Large intestine (tissue), 12 donors: ENCODE measurements at places on chromosomes 3 and 15. TPM values are rescaled to one million over a fixed set of nuclear protein-coding genes. Genes with fewer than 3 reads are reported as not detected.

DNA sequence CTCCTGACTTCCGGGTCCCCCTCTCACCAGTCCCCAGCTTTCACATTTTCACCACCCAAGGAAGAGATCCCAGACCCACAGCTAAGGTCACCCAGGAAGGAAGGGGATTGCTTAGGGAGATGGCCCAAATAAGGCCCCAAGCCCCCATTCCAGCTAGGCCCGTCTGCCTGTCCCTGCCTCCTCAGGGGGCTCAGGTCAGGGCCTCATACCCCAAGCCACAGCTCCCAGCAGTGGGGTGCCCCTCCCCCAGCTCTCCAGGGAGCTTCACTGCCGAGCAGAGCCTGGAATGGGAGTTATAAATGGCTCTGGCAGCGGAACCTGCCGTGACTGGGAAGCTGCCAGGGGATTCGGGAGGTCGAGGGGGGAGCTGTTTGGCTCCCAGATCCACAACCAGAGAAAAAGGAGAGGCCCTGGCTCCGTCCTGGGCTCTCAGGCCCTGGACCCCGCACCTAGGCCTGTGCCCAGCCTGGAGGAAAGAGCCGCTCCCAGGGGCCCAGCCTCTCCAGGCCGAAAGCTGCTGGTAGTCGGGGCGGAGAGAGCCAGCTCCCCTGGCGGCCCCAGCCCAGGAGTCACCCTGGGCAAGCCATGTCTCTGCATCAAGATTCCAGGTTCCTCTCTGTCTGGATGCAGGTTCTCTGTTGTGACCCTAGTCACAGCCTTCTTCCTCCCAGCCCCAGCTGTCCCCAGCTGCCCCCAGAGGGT lies 550 bp downstream of the CCDC9B start:
- no peaks in the 10 kb centered on the region for H3K27me3 ChIP-seq
- peaks cover 85% of the 10 kb centered on the region for H3K4me1 ChIP-seq
- no peaks in the 10 kb centered on the region for H3K36me3 ChIP-seq
- peak overlapping the region; percentile 82 for H3K27ac ChIP-seq
- H3K4me3 ChIP-seq: peak overlapping the region; percentile 16

- no peak overlapping the region for H3K4me3 ChIP-seq
- H3K27me3 ChIP-seq: peaks cover 2% of the 10 kb centered on the region
- H3K4me1 ChIP-seq: peaks cover 3% of the 10 kb centered on the region
Measured at GRCh38 chr3:183826448-183827250, 1.3 kb upstream of the MAP6D1 start.

DNA sequence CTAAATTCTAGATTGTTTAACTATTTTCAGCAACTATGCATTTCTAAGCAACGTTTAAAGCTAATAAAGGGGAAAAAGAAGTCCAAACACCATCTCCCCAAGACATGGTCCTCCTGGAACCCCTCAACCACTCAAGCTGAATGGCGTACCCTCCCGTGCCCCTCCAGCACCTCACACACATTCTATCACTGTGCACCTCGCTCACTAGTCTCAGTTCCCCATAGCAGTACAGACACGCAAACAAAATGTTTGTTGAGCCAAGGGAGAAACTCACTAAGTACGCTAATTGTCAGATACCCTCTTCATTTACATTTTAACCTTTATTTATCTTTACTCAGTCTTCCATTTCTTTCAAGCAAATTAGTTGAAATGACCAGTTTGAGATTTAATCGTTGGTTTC lies 48.8 kb downstream of the ACAP2 start:
- no peak overlapping the region for H3K27ac ChIP-seq
- H3K4me1 ChIP-seq: no peaks in the 10 kb centered on the region
- no peaks in the 10 kb centered on the region for H3K36me3 ChIP-seq
- DNase-seq: no peak
- no peaks in the 10 kb centered on the region for H3K27me3 ChIP-seq

DNA sequence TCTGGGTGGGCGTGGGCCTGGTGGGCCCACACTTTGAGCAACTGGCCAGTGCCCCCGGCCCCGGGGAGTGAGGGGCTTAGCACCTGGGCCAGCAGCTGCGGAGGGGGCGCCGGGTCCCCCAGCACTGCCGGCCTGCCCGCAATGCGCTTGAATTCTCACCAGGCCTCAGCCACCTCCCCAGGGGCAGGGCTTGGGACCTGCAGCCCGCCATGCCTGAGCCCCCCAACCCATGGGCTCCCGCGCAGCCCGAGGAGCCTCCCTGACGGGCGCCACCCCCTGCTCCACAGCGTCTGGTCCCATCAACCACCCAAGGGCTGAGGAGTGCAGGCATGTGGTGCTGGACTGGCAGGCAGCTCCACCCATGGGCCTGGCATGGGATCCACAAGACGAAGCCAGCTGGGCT lies 484.3 kb downstream of the UNC13C start:
- H3K4me3 ChIP-seq: no peak overlapping the region
- H3K27ac ChIP-seq: no peak overlapping the region
- H3K4me1 ChIP-seq: no peaks in the 10 kb centered on the region
- no peak for DNase-seq

- no peak for DNase-seq
- H3K4me3 ChIP-seq: no peak overlapping the region
- no peaks in the 10 kb centered on the region for H3K27me3 ChIP-seq
- H3K27ac ChIP-seq: no peak overlapping the region
Measured at GRCh38 chr3:147930232-147930807, 521.2 kb downstream of the ZIC1 start.

DNA sequence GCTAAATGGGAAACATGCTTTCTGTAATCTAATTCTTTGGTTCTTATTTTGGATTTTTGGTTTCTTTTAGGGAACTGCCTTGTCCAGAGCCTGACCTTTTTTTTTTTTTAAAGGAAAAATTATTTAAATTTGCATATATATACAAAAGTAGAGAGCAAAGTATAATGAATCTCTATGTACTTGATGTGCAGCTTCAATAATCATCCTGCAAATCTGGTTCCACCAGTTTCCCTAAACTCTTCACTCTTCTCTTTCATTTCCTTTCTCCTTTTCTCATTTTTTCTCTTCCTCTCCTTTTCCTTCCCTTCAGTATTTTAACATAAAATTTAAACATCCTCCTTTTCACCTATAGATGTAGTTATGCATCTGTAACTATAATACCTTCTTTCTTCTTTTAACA lies 82.5 kb downstream of the USP13 start:
- no peak overlapping the region for H3K27ac ChIP-seq
- peaks cover 18% of the 10 kb centered on the region for H3K36me3 ChIP-seq
- no peaks in the 10 kb centered on the region for H3K4me1 ChIP-seq
- no peak for DNase-seq
- H3K4me3 ChIP-seq: no peak overlapping the region

DNA sequence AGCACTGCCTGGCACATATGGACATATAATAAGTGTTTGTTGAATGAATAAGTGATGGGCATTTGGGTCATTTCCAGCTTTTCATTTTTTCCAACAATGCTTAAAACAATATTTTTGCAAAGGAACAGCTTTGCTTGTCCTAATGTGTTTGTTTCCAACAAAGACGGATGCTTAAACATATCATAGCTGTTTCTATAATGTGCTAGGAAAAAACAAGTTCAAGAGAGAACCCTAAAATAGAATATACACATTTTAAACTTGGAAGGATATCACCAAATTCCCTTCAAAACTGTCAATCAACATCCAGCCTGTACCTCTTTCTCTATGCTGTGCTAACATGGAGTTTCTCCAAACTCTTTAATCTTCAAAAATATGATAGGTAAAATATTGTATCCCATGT lies 224.5 kb upstream of the WNT5A start:
- H3K4me3 ChIP-seq: no peak overlapping the region
- DNase-seq: no peak

GRCh38 chr15:99496302-99496629 lies 69.5 kb upstream of the MEF2A start:
- peak overlapping the region; percentile 35 for H3K27ac ChIP-seq
- H3K36me3 ChIP-seq: no peaks in the 10 kb centered on the region
- peaks cover 5% of the 10 kb centered on the region for H3K4me1 ChIP-seq
- DNase-seq: no peak
- no peak overlapping the region for H3K4me3 ChIP-seq

DNA sequence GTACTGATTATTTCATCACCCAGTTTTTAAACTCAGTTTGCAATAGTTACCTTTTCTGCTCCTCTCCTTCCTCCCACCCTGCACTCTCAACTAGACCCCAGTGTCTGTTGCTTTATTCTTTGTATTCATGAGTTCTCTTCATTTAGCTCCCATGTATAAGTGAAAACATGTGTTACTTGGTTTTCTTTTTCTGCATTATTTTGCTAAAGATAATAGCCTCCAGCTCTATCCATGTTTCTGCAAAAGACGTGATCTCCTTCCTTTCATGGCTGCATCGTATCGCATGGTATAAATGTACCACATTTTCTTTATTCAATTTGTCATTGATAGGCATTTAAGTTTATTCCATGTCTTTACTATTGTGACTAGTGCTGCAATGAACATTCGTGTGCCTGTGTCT lies 79.0 kb downstream of the NAALADL2 start:
- no peaks in the 10 kb centered on the region for H3K4me1 ChIP-seq
- H3K36me3 ChIP-seq: no peaks in the 10 kb centered on the region
- no peaks in the 10 kb centered on the region for H3K27me3 ChIP-seq
- no peak for DNase-seq
- no peak overlapping the region for H3K4me3 ChIP-seq

- H3K4me1 ChIP-seq: peaks cover 11% of the 10 kb centered on the region
- DNase-seq: no peak
- H3K27me3 ChIP-seq: peaks cover 5% of the 10 kb centered on the region
- H3K4me3 ChIP-seq: no peak overlapping the region
Measured at GRCh38 chr15:70259640-70260508, 162.2 kb upstream of the TLE3 start.

- DNase-seq: no peak
- H3K36me3 ChIP-seq: peaks cover 10% of the 10 kb centered on the region
- H3K27ac ChIP-seq: no peak overlapping the region
Measured at GRCh38 chr3:94065819-94066480, 3.1 kb downstream of the NSUN3 start.

DNA sequence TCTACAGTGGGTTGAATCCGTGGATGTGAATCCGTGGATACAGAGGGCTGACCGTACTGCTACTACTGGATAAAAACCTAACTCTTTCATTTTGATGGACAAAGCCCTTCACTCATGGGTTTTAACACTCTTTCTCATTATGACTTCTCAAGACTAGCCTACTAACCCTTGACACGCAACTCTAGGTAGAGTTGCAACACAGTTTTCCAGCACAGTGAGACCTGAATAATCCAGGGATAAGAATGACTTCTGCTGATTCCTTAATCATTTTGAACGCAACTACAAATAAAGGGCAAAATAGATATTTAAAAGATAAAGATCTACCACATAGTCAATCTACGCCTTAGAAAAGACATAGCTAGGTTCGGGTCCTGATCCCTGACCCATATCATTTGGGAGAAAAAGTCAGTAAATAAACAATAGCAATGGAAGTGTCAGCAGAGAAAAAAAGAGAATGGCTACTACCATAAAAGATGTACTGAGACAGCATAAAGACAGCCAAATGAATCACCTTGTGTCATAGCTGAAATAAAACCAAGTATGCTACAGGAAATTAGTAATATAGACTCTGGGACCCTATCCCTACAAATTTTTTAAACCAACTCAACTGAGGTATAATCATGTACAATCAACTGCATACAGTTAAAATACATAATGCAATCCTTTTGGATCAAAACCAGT lies 87.6 kb downstream of the DPH6 start:
- H3K27me3 ChIP-seq: no peaks in the 10 kb centered on the region
- H3K4me1 ChIP-seq: no peaks in the 10 kb centered on the region
- H3K27ac ChIP-seq: no peak overlapping the region
- no peak for DNase-seq
- H3K4me3 ChIP-seq: no peak overlapping the region

GRCh38 chr3:37501571-37502313 lies 327.4 kb upstream of the LRRFIP2 start:
- H3K27ac ChIP-seq: no peak overlapping the region
- peaks cover 7% of the 10 kb centered on the region for H3K36me3 ChIP-seq
- no peak overlapping the region for H3K4me3 ChIP-seq
- no peaks in the 10 kb centered on the region for H3K27me3 ChIP-seq
- DNase-seq: no peak
- H3K4me1 ChIP-seq: peaks cover 4% of the 10 kb centered on the region

GRCh38 chr15:52006702-52007340 lies 12.2 kb upstream of the MAPK6 start:
- no peaks in the 10 kb centered on the region for H3K27me3 ChIP-seq
- H3K4me1 ChIP-seq: peaks cover 15% of the 10 kb centered on the region
- H3K4me3 ChIP-seq: no peak overlapping the region
- DNase-seq: no peak

GRCh38 chr3:151919446-151919845 lies 46.0 kb downstream of the SUCNR1 start:
- H3K27me3 ChIP-seq: no peaks in the 10 kb centered on the region
- H3K36me3 ChIP-seq: no peaks in the 10 kb centered on the region
- no peaks in the 10 kb centered on the region for H3K4me1 ChIP-seq
- H3K27ac ChIP-seq: no peak overlapping the region

- no peaks in the 10 kb centered on the region for H3K36me3 ChIP-seq
- peak; percentile 19 for DNase-seq
- H3K4me3 ChIP-seq: no peak overlapping the region
- no peaks in the 10 kb centered on the region for H3K4me1 ChIP-seq
Measured at GRCh38 chr15:90789462-90789861, 72.3 kb downstream of the BLM start.

- DNase-seq: no peak
- peaks cover 2% of the 10 kb centered on the region for H3K27me3 ChIP-seq
- H3K36me3 ChIP-seq: peaks cover 16% of the 10 kb centered on the region
- H3K27ac ChIP-seq: no peak overlapping the region
Measured at GRCh38 chr3:183824761-183825455, 469 bp downstream of the MAP6D1 start.

DNA sequence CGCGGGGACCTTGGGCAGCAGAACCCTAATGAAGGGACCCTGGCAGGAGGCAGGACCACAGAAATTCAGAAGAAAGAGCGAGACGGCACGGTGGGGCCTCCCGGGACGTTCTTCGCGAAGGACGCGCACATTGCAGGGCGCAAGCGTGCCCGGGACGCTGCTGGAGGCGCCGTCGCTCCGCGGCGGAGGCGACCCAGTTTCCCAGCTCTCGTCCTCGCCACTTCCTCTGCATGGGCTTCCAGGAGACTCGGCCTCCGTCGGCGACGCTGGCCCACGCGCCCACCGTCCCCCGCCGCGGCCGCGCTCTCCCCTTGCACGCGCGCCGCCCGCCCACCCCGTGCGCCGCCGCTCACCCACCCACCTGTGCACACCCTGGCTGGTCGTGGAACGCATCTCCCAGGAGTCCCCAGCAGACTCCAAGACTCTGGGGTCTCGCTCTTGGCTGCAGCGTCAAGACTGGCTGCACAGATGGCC lies 31.8 kb upstream of the SMAD3 start:
- no peak overlapping the region for H3K27ac ChIP-seq
- peaks cover 2% of the 10 kb centered on the region for H3K27me3 ChIP-seq
- peak overlapping the region; percentile 33 for H3K4me3 ChIP-seq
- peaks cover 32% of the 10 kb centered on the region for H3K4me1 ChIP-seq
- no peak for DNase-seq
- H3K36me3 ChIP-seq: no peaks in the 10 kb centered on the region

DAZL gene
- not detected for polyA plus RNA-seq

PLA1A gene
- 9.3 TPM for polyA plus RNA-seq

CCR8 gene
- 0.09 TPM for polyA plus RNA-seq

TLR9 gene
- polyA plus RNA-seq: 0.37 TPM

FETUB gene
- not detected for polyA plus RNA-seq

STRIT1 gene
- polyA plus RNA-seq: 0.97 TPM

TM4SF4 gene
- 56.5 TPM for polyA plus RNA-seq
